ENCODE measurements at places on chromosomes 16 and 17. TPM values are rescaled to one million over a fixed set of nuclear protein-coding genes. Genes with fewer than 3 reads are reported as not detected.

DNA sequence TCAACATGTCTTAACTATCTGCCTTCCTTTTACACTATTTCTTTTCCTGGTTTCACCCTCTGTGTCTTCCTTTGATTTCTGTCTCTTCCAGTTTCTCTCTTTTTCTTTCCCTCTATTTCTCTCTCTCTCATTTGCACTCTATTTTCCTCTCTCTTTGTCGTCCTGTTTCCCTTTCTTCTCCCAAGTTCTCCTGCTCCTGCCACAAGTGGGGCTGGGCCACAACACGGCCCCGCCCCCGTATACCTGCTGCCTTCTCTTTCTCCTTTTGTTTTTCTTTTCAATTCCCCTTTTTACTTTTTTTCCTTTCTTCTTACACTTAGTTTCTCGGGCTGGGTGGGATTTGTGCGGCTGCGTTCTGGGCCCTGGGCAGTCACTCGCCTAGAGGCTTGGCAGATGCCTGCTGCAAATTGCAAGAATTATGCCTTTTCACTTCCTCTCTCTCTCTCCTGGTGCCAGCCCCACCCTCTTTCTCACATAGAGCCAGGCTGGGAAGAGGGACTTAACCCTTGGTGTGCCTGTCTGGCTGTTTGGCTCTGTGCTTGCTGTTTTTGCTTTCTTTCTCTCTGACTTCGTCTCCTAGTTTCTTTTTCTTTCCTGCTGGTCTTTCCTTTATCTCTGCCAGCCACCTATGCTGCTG lies 2139.4 kb downstream of the TP53TG3F start:
- no peak for DNase-seq

Gene NHLRC4
- 0.27 TPM for total RNA-seq

Gene KRTAP1-1
- not detected for total RNA-seq

DNA sequence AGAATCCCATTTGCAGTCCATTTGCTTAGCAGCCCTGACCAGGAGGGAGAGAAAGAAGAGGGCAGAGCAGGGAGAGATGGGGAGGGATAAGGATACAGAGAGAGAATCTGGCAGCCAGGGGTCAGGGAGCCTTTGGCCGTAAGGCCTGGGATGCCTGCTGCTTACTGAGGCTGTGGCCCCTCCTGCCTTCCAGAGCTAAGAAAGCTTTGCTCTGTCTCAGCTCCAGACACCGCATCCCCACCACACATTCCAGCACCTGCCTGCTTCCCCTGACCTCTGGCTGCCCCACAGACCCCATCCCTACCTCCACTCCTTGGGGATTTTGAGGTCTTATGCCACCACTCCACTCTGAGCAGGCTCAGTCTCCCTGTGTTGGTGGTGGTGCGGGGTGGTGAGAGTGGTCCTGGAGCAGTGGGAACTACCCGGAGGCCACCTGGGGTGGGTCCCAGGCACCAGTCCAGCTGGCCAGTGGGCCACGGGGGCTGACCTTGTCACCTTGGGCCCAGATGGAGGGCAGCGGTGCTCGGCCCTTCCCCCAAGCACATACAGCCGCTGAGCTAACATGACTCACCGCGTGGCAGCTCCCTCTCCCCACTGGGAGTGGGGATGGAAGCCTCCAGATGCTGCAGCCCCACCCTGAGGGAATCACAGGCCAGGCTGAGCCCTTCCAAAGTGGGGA lies 58.3 kb downstream of the RAI1 start:
- no peak for DNase-seq

GRCh38 chr16:58488531-58488930 lies 11.4 kb upstream of the NDRG4 start:
- no peak for DNase-seq

GRCh38 chr16:10776280-10776679 lies 32.6 kb downstream of the NUBP1 start:
- no peak for DNase-seq

DNA sequence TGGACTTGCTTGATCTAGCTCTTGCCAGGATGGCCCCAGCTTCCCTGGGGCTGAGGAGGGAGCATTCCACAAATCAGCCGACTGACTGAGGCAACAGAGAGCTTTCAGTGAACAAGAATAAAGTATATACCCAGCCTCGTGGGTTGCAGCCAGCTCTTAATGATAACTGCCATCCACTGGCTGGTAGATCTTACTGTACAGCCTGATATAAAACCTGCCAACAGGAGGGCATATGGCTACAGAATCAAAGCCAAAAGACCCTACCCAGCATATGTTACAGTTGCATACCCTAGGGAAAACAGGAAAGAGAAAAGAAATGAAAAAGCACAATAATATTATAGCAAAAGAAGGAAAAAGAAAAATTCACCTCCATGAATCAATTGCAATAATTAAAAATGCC lies 775.9 kb upstream of the KIF2B start:
- DNase-seq: no peak

- peak; percentile 81 for DNase-seq
Measured at GRCh38 chr17:17028059-17028877, 14.0 kb upstream of the MPRIP start.

DNA sequence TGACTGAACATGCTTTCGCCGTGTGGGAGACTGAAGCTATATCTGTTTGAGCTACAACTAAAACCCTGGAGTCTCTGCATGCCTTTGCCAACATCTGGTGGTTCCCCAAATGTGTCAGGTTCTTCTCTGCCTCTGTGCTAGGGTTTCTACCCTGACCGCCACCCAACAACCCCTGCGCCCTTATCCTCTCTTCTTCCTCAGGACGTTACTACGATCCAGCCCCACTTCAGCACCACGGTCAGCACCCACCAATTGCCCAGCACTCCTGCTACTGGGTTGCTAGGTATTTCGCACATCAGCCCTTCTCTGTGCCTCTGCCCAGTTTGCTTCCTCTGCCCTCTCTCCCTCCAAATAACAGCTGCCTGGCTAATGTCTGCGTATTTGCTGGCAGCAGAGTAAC lies 106.3 kb upstream of the HSBP1 start:
- DNase-seq: peak; percentile 31

Gene CCL1
- total RNA-seq: not detected

Gene CA7
- not detected for total RNA-seq

Gene SNX20
- total RNA-seq: 0.78 TPM

Gene TMC7
- 0.32 TPM for total RNA-seq

GRCh38 chr17:63686138-63686685 lies 13.7 kb downstream of the LIMD2 start:
- no peak for DNase-seq

- DNase-seq: no peak
Measured at GRCh38 chr17:38463451-38463858, 35.2 kb downstream of the ARHGAP23 start.

DNA sequence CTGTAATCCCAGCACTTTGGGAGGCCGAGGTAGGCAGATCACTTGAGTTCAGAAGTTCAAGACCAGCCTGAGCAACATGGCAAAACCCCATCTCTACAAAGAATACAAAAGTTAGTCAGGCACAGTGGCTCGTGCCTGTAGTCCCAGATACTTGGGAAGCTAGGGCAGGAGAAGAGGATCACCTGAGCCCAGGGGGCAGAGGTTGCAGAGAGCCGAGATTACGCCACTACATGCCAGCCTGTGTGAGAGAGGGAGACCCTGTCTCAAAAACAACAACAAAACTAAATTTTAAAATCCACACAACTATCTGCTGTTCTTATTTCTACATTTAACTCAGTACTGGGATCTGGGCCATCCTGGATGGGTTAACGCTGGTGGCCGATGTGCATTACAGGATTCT lies 41.2 kb upstream of the ARL6IP1 start:
- DNase-seq: no peak

DNA sequence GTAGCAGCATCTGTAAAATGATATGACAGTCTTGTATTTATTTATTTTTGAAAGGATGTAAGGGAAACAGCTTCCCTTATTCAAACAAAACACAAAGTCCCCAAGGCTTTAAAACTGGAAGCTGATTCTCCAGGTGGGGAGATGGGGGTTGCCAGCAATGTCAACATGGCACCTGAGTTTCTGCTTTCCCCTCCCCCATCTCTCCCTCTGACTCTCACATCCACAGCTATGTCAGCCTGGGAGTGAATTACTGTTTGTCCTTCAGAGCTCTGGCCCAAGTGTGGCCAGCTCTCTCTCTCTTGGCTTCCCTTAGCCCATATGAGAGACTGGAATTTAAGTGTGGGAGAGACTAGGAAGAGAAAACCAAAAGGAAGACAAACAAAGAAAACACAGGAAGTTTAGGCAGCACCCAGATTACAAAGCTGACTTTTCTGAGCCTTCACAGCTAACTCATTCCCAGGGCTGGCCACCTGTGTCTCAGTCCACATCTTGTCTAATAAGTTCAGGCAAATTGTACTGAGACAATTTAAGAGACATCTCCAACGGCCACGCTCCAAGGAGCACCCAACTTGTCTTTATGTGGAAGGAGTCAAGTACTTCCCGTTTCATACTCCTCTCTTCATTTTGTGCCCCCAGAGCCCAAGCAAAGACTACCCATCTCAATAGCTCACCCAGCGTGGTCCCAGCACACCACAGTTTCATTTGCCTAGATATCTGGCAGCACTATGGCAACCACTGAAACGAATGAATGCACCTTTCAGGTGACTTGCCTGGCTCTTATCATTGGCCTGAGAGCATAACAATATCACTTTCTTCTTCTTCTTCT lies 69.2 kb downstream of the SOX9 start:
- no peak for DNase-seq

DNA sequence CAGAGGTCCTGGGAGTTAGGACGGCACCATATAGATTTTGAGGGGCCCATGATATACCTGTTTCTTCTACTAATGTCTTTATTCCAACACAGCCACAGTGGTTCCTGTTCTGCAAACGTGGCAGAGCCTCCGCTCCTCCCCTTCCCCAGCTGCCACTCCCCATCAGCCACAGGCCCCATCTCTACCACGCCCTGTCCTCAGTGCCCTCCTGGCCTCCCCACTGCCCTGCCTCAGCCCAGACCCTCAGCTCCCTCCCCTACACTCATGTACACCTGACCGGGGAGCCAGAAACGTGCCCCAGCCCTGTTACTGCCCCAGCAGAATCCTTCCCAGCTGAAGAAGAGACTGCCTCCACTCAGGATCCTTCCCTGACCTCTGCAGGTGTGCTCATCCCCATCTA lies 11.9 kb upstream of the RBFOX3 start:
- DNase-seq: peak; percentile 14

- DNase-seq: no peak
Measured at GRCh38 chr17:2312736-2313135, 9.0 kb downstream of the SRR start.

DNA sequence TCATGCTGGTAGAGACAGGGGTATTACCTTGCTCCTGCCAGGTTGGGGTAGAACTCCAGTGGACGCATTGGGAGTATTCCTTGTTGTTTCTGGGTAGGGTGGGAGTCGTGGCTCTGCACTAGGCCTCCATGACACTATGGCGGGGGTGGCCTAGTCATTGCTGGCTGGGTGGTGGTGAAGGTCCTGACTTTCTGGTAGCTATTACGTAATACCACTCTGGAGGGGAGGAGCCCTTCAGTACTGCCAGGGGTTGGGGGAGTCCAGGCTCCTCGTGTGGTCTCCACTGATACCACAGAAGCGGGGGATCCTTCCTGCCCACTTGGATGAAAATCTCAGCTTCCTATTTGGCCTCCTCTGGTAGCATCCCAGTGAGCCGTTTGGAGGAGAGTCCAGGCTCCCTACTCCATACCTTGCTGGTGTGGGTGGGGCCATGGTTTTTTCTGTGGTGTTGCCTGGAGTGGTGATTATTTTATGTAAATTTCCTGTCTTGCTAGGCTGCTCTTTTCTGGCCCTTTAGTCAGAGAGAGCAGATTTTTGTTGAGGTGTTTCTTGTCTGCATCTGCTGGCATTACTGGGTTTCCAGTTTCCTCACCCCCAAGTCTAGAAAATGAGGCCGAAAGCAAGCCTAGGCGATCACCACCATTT lies 65.8 kb upstream of the GNG13 start:
- DNase-seq: no peak

- DNase-seq: no peak
Measured at GRCh38 chr17:50502301-50502990, 5.8 kb upstream of the MYCBPAP start.

Gene GGT6
- not detected for total RNA-seq

- no peak for DNase-seq
Measured at GRCh38 chr16:66295213-66295612, 71.3 kb upstream of the CDH5 start.

GRCh38 chr17:6269478-6269877 lies 165.4 kb downstream of the AIPL1 start:
- no peak for DNase-seq

DNA sequence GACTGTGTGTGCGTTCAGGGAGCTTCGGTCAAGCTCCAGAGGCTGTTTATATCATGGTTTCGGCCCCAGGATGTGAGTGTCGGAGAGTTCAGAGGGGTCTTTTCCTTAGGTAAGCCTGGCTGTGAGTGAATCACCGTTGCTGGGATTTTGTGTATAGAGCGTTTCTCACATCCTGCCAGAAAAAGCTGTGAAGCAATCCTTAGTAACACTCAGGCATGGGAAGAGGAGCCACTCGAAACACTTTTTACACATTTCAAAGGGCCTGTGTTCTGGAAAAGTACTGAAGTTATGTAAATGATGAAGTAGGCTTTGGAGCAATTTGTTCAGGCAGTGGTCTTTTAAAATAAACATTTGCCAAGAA lies 662 bp downstream of the PGS1 start:
- DNase-seq: no peak

Gene SHPK
- 1.7 TPM for total RNA-seq

Gene EVPL
- 0.19 TPM for total RNA-seq

GRCh38 chr17:51355441-51356410 lies 95.4 kb downstream of the UTP18 start:
- no peak for DNase-seq

Gene FOXN1
- total RNA-seq: not detected

Gene SHCBP1
- 0.28 TPM for total RNA-seq

DNA sequence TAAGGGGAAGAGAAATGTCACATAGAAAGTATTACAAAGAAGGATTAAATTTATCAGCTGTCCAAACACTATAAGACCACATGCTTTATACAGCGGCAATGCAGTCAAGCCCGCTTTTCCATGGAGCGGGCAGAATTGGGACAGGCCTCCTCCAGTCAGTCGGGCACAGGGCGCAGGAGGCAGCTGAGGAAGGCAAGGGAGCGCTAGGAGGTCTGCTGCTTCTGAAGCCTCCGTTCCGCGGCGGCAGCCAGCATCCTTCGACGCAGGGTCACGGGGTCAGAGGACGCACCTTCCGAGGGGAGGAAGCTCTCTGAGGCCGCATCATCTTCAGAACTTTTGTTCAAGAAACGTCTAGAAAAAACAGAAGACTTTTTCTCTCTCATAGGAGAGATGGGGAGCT lies 62.6 kb downstream of the AMFR start:
- no peak for DNase-seq

GRCh38 chr16:81376880-81377279 lies 62.1 kb downstream of the GAN start:
- no peak for DNase-seq

Gene TMEM235
- not detected for total RNA-seq

Gene KCNJ18
- total RNA-seq: not detected

Data from psoas muscle (tissue), 8 donors.